Gastroesophageal sphincter (tissue), 4 donors: ENCODE measurements at places on chromosomes 5 and 9.

DNA sequence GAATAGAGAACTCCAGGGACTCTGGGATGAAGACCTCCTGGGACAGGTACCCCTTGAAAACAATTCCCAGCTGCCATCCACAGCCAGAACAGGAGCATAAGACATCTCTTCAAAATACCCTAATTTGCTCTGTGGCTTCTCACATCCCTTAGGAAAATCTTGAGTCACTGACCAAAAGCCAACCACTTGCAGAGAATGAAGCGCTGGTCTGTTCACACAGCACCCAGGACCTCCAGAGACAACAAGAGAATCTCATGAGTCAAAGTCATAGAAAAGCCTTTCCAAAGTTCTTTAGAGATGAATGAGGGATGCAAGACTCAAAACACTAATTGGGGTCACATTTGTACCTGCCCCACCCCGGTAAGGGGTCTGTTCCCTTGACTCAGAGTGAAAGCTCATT, 210.6 kb downstream of the SEMA5A start:
- ATAC-seq, result no peak

- ATAC-seq, result no peak
Observed at GRCh38 chr5:90601468-90601867, 42.9 kb downstream of the ADGRV1 start.

DNA sequence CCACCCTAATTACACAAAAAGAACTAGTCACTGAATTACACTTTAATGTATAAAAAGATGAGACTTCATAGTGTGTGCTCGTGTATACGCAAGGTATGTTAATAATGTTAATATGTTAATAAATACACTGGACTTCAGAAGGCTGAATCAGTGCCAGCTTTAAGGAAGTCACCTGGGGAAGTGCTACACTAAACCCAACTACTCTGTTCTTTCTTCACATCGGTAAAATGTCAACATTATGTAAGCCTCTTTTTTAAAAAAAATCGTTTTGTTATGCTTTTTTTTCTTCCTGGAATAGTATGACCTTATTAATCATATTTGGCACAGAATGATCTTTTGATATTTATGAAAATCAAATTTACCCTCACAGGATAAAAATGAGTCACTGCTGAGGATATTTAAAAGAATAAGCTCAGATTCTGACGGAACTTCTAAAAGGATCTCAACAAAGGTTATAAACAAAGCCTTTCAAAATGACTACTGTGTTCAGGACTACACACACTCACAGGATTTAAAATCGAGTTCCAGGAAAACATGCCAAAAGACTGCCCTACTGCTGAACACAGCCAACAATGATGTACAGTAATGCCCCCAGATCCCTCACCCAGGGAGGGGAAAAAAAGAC, 75.9 kb downstream of the AUH start:
- ATAC-seq, result peak; percentile 36

- ATAC-seq, result no peak
Observed at GRCh38 chr9:71048280-71048679, 73.1 kb downstream of the TRPM3 start.

DNA sequence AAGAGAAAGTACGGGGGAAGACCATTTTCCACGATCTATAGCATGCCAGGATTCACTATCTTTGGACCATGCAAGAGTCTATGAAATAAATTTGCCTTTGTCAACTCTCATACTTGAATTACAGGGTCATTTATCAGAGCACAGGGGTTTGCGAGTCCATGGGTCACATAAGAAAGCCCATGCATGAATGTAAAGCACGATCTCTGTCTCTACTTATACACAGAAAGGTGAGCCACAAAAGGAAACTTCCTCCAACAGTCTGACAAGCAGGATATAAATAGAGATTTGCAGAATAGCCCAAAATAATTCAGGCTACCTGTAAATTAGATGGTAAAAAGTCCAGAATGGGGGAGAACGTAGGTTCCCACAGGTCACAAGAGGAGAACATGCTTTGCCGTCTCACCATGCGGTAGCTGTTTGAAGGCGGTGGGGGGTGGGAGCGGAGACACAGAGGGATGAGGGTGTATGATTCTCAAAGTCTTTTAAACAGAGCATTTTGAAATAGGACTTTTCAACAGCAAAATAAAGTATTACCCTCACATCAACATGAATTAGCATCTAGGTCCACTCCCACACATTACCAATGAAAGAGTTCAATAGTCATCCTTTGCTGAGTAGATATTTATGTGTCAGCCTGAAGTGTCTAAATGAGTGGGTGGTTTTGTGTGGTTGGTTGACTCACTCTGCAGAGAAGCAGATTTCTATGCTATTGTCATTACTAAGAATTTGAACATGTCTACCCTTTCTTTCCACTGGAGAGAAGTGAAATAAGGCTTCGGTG, 279.7 kb downstream of the EBF1 start:
- ATAC-seq, result no peak

DNA sequence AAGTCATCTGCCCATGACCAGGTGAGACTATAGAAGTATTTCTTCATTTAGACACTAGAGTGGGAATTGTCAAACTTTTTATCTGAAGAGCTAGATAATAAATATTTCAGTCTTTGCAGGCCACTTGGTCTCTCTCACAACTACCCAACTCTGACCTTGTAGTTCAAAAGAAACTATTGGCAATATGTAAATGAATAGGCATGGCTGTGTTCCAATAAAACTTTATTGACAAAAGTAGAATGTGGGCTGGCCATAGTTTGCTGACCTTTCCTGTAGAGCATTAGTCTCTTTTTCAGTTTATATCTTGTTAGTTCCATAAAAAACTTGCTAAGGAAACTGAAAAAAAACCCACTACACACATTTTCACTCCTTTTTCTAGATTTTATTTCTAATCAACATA, 535.5 kb downstream of the PRR16 start:
- ATAC-seq, result no peak
